Hepatocyte (in vitro differentiated cells): ENCODE measurements at places on chromosomes 11 and 22.

- DNase-seq, result peak; percentile 16
Measured at GRCh38 chr22:41656556-41656955, 32.1 kb downstream of the SNU13 start.

DNA sequence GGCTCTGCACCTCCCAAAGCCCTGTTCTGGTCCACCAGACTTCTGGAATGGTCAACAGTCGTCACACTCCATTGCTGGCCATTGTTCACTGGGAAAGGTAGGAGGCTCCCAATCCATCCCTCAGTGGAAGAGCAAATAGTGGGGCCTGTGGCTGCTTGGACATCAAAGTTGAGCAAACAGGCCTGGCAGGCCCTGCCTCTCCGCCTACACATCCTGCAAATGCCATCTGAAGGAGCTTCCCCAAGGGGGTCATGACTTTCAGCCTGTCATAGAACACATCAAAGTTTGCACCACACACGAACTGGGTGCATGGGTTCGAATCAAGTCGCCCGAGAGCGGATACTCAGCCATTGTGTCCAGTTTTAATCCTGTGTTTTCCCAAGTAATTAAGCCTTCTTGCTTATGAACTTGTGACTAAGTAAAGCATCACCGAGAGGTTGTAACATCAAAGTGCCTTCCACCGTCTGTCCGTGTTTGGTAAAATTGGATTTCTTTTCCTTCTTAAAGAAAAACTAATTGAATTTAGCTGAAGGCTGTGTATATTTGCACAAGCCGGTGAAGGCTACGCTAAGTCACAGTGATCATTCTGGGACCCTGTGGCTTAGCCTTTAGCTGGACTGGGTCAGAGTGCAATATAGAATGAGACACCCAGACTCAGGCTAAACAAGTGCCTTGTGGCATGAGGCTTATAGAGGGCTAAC, 36.1 kb downstream of the CLPB start:
- no peak for DNase-seq

- DNase-seq, result no peak
Measured at GRCh38 chr11:96620464-96621044, 230.7 kb downstream of the JRKL start.

- DNase-seq, result no peak
Measured at GRCh38 chr11:96748639-96749370, 359.0 kb downstream of the JRKL start.

- peak; percentile 41 for DNase-seq
Measured at GRCh38 chr11:19241260-19242178, 774 bp upstream of the E2F8 start.

DNA sequence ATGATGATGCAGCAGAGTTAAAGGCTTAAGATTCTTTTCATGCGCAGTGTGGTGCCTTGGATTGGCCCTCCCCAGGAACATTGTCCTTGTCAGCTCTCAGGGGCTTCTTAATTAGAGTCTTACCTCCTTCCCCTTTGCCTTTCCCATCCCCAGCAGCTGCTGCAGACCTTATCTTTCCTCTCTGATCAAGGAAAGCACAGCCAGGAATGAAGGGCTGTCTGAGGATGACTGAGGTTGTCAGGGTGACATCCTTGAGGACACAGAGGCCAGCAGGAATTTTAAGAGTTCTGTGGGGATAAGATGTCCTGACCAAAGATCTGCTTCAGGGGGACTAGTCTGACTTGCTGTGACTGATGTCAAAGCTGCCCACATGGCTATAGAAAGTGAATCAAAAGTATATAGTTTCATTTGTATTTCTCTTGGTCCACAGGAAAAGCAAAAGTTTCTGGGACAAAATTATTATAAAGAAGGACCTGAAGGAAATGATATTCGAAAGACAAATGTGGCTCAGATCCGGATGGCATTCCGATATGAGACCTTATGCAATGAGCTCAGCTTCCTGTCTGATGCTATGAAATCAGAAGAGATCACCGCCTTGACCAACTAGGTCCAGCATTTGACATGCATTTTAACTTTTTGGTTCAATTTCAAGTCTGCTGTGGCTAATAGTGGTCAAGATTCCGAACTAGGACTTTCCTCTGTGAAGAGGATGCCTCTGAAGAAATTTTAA, 35.5 kb downstream of the RNF141 start:
- no peak for DNase-seq

DNA sequence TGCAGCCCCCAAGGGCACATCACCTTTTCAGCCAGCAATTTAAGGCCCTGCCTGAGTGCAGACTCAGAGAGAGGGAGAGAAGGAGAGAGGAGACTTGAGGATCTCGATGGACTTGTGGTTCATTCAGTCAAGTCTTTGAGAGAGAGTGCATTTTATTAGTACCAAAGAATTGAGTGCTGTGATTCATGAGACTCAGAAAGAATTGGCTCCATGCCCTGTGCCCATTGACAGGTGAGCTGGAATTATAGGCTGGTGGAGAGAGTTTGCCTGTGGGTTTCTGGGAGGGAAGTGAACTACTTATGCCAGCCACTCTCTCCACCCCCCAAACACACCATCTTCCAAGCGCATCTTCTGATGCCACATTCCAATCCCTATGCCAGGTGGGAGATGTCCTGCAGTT, 236.8 kb downstream of the MN1 start:
- no peak for DNase-seq

DNA sequence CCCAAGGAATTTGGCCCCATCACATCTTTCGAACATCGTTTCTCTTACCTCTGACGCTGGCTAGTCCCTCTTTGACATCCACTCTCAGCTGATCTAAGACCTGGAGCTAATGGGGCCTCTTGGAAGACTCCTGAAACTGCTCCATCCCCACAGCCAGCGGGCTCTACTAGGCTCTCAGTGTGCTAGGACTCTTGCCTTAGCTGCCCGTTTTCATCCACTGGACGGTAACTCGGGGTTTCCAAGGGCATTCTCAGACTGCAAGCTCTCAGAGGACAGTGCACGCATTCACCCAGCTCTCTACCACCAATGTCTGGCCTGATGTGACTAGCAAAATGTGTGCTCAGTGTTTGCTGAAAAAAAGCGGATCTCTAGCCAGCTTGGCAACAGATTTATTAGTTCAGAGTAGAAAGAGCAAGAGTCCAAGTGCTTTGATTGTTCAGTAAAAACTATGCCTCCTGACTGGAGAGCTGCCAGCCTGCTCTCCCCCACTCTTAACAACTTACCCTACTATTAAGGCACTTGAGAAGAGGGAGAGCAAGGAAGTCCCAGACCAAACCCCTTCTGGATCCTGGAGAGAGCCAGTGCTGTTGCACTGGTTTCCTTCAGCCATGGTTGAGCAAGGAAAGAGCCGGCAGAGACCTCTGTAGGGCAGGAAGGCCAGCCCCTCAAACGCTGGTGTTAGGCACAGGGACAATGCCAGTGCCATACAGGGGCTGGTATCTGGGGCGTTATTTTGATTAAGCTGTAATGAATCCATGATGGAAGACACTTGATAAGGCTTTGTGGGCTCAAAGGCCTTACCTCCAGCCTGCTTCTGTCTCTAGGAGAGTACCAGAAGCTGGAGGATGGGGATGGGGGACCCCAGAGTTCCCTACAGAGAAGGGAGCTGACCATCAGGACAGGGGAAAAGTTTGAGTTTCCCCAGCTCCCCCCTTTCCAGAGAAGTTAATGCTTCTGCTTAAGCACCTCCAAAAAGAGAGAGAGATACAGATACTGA, 9.2 kb downstream of the RELA start:
- peak; percentile 34 for DNase-seq

GRCh38 chr11:71962428-71963038, 33.7 kb downstream of the RNF121 start:
- DNase-seq, result no peak

- DNase-seq, result no peak
Measured at GRCh38 chr11:30956751-30957150, 370.6 kb upstream of the MPPED2 start.

- DNase-seq, result no peak
Measured at GRCh38 chr11:85874265-85874664, 19.1 kb downstream of the CCDC83 start.

DNA sequence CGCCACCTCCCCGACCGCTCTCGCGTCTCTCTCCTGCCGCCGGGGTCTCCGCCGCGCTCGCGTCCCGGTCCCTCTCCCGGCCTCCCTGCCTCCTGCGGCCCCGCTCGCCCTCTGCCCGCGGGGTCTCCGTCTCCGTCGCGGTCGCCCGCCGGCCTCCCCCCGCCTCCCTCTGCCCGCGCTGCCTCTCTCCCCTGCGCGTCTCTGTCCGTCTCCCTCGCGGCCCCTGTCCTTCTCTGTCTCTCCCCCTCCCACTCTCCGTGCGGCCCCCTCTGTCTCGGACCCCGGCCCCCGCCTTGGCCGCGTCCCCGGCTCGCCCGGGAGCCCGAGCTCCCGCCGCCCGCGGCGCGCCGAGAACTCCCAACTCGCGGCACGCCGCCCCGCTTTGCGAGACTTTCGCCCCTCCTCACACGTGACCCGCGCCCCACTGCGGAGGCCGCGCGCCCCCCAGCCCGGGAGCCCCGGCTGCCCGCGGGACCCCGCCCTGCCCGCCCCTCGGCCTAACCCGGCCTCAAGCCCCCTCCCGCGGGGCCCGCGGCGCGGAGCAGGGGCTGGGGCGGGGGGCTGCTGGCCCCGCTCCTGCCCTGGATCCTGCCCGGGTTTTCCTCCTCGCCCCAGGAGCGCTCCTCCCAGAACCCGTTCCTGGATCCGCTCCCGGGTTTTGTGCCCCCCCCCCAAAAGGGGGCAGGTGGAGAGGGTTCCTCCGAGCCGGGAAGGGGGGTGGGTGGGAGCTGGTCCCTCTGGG, 702 bp upstream of the KCNJ4 start:
- DNase-seq, result peak; percentile 60

DNA sequence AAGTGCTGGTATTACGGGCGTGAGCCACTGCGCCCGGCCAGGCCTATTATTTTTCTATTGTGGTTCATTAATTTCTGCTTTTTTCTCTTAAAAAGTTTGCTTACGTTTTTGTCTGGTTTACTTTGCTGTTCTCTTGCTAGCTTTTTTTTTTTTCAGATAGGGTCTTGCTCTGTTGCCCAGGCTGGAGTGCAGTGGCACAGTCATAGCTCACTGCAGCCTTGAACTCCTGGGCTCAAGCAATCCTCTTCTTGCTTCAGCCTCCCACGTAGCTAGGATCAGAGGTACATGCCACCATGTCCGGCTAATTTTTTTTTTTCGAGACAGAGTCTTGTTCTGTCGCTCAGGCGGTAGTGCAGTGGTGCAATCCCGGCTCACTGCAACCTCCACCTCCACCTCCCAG, 18.7 kb downstream of the F2 start:
- DNase-seq, result no peak

DNA sequence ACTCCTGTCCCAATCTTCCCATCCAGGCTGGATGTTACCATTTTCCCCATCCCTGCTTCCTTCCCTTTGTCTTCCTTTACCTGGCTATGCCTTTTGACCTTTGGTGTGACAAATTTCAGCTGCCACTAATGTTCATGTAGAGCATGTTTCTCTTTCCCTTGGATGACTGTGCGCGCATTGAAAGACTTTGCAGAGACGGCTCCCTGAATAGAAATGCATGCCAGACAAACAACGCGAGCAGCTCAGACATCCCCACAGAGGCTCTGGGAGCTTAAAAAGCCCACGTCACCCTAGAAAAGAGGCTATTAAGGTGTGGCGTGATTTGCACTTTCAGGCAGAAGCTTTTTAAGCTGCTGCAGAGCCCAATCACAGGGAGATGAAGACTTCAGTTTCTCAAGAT, 202.0 kb downstream of the NTM start:
- no peak for DNase-seq

DNA sequence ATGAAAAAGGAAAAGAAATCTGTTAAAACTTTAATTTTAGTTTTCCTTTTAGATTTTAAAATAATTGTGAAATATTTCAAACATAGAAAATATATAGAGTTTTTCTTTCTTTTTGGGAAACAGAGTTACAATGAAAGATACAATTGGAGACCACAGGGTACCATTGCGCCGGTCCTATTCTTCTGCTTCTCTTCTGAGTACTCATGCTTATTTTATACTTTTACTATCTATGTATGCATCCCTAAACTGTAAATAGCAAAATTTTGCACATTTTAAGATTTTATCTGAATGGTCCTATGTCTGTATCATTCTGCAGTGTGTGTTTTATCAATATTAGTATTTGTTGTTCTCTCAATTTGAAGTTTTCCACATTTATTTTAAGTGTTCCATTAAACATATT, 65.0 kb downstream of the EHF start:
- no peak for DNase-seq

DNA sequence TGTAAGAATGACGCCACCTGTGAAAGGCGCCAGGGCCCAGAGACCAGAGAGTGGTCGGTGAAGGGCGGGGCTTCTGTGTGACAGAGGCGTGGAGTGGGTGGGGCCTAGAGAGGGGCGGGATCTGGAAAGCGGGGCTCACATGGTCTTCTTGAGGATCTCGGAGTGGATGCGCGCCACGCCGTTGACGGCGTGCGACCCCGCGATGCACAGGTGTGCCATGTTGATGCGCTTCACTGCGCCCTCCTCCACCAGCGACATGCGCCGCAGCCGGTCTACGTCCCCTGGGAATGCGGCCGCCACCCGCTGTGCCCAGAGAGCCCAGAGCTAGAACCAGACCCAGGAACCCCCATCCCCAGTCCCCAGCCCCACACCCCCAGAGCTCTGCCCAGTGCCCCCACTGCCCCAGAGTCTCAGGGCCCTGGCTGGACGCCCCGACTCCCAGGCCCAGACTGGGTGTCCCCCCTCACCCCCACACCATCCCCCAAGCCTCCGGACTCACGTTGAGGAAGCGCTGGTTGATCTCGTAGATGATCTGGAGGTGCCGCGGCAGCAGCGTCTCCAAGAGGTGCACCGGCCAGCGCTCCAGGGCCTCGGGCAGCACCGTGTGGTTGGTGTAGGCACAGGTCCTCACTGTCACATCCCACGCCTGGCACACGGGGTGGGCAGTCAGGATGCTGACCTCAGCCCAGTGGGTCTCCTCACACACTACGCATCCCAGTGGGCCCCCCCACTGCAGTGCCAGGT, 6.2 kb downstream of the PYGM start:
- no peak for DNase-seq
